Right atrium auricular region (tissue), 2 donors: ENCODE measurements at places on chromosomes 1 and 21. TPM values are rescaled to one million over a fixed set of nuclear protein-coding genes. Genes with fewer than 3 reads are reported as not detected.

RPL5 gene
- 1,127 TPM for total RNA-seq

CCDC27 gene
- total RNA-seq = not detected

DNA sequence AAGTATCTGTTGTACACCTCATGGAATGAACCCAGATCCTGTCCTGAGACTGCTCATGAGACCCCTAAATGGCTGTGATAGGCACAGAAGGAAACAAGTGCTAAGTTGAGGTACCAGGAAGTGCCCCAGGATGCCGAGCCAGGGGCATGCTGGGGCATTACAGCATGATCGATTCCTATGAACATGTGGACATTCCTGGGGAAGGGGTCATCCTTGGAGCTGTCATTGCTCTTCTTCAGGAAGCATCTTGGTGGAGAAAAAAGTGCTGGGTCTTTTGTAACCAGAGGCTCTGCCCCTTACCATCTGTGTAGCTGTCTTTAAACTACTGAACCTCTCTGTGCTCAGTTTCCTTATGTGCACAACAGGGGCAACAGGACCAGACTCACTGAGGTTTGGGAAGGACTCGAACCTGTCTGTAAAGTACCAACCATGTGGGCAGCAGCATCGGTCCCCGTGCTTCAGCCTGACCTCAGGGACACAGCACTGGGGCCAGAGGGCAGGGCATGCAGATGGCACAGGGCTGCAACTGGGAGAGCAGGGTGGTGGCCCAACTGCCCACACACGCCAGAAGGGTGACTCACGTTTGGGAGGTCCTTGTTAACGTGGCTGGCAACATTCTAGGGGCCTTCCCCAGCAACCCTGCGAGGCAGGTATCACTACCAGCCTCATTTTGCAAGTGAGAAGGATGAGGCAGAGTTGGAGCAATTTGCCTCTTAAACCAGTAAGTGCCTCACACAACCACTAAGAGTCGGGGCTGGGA lies 142.3 kb upstream of the EDN2 start:
- no peak for DNase-seq
- H3K27ac ChIP-seq = no peak overlapping the region
- H3K4me3 ChIP-seq = no peak overlapping the region
- no peaks in the 10 kb centered on the region for H3K4me1 ChIP-seq
- no peaks in the 10 kb centered on the region for H3K27me3 ChIP-seq
- no peaks in the 10 kb centered on the region for H3K36me3 ChIP-seq

DNA sequence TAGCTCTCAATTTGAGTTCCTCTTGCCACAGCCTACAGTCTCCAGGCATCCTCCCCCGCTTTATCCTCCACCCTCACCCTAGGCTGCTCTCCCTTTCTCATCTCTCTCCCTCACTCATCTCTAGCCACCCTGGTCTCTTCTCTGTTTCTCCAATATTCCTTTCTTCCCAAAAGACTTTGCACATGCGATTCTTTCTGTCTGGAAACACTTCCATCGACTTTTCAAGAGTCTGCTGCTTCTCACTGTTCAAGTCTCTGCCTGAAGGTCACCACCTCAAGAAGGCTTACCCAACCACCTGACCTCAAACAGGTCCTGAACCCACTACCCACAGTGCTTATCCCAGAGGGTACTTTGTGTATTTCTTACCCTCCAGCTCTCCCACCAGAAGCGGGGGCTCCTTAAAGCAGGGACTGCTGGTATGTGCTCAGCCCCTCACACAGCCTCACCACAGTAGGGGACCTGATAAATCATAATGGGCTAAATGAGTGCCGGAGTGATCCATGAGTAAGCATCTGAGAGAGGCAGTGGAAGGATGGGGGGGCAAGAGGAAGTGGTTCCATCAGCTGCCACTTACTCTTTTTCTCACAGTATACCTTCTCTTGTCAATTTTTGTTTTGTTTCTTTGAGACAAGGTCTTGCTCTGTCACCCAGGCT lies 14.3 kb upstream of the KRTAP19-8 start:
- H3K4me3 ChIP-seq = no peak overlapping the region
- H3K4me1 ChIP-seq = no peaks in the 10 kb centered on the region
- no peaks in the 10 kb centered on the region for H3K27me3 ChIP-seq
- H3K27ac ChIP-seq = no peak overlapping the region

GRCh38 chr1:66452162-66452561 lies 81.8 kb upstream of the SGIP1 start:
- no peak overlapping the region for H3K27ac ChIP-seq
- H3K4me1 ChIP-seq = peaks cover 19% of the 10 kb centered on the region

- DNase-seq = no peak
- H3K27ac ChIP-seq = no peak overlapping the region
- H3K4me1 ChIP-seq = no peaks in the 10 kb centered on the region
- H3K36me3 ChIP-seq = peaks cover 18% of the 10 kb centered on the region
These were observed 43.2 kb upstream of the RIPK4 start for GRCh38 chr21:41809891-41810596.

DNA sequence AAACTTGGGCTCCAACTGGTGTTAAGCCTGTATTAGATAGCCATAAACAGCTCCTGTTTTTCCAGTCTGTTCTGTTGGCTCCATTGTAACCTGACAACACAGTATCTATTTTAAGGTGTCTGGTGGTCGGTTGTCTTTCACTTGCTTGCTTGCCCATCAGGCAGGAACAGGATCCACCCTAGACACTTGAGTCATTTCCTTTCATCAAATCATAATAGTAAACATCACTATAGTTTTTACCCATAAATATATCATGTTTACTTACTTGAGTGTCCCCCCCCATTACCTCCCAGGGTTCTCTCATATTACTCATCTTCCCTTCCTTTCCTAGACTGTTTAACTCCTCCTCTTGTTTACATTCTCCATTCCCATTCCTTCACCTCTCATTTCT lies 2.9 kb downstream of the DDI2 start:
- DNase-seq = no peak
- H3K4me3 ChIP-seq = no peak overlapping the region
- peak overlapping the region; percentile 99 for H3K27ac ChIP-seq
- no peaks in the 10 kb centered on the region for H3K4me1 ChIP-seq
- no peaks in the 10 kb centered on the region for H3K27me3 ChIP-seq
